Transverse colon (tissue), 4 donors: ENCODE measurements at places on chromosomes 6 and 20. TPM values are rescaled to one million over a fixed set of nuclear protein-coding genes. Genes with fewer than 3 reads are reported as not detected.

SUPT3H gene
- 2.2 TPM for total RNA-seq

RFX6 gene
- total RNA-seq, result not detected

CRISP3 gene
- total RNA-seq, result not detected

TPX2 gene
- total RNA-seq, result 3.2 TPM

GRCh38 chr6:75524322-75524972 is 30.8 kb upstream of the FILIP1 start:
- H3K4me3 ChIP-seq, result no peak overlapping the region
- no peak overlapping the region for H3K27ac ChIP-seq
- H3K4me1 ChIP-seq, result no peaks in the 10 kb centered on the region
- no peaks in the 10 kb centered on the region for H3K36me3 ChIP-seq

DNA sequence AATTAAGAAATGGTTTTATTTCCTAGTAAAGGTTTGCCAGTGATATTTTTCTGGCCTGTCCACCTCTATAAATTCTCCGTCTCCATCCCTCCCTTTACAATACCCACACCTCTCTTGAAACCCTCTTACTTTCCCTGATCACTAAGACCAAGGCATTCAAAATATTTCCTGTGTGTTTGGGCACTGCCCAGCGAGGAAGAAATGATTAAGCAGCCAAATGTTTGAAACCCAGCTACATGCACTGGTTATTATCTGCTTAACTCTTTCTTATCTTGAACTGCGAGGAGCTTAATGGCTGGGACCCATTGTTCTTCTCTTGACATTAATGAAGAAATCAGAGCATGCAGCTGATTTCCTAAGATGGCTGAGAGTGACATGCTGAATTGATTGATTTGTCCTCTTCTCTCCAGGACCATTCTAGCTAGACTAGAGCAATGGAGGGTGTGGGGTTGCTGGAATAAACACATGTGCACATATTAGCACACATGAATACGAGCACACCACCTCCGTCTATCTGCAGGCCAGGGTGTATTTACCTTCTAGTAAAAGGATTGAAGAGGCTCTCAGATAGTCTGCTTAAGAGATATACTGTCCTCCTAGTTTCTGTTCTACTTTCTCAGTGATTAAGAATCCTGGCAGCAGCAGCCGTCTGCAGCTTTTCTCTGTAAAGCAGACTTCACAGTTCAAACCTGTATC is 46.1 kb upstream of the PRDM1 start:
- H3K4me1 ChIP-seq, result no peaks in the 10 kb centered on the region
- H3K36me3 ChIP-seq, result no peaks in the 10 kb centered on the region
- H3K4me3 ChIP-seq, result no peak overlapping the region
- DNase-seq, result no peak
- no peak overlapping the region for H3K27ac ChIP-seq

DNA sequence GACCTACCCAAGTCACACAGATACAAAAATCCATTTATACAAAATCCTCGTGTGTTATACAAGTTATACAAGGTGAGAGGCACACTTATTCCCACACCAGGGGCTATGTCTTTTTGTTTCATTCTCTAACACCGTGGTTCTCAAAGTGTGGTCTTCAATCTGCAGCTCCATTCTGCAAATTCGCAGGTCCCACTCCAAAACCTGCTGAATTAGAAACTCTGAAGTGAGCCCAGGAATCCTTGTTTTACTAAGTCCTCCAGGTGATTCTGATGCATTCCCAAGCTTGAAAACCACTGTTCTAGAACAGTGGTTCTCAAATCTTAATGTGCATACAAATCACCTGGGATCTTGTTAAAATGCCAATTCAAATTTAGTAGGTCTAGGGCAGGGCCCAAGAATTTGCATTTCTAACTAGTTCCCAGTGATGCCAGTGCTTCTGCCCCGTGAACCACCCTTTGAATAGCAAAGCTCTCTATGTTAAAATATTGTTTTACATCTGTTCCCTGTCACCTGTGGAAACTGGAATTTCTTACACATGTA is 35.1 kb downstream of the LRFN2 start:
- no peak overlapping the region for H3K27ac ChIP-seq
- H3K4me3 ChIP-seq, result no peak overlapping the region
- DNase-seq, result no peak
- H3K36me3 ChIP-seq, result no peaks in the 10 kb centered on the region
- H3K27me3 ChIP-seq, result no peaks in the 10 kb centered on the region
- no peaks in the 10 kb centered on the region for H3K4me1 ChIP-seq

- no peak overlapping the region for H3K4me3 ChIP-seq
- no peak for DNase-seq
- no peaks in the 10 kb centered on the region for H3K36me3 ChIP-seq
- H3K27me3 ChIP-seq, result no peaks in the 10 kb centered on the region
- H3K4me1 ChIP-seq, result no peaks in the 10 kb centered on the region
- H3K27ac ChIP-seq, result no peak overlapping the region
These were observed 115.8 kb upstream of the MAP7 start for GRCh38 chr6:136666041-136666440.

DNA sequence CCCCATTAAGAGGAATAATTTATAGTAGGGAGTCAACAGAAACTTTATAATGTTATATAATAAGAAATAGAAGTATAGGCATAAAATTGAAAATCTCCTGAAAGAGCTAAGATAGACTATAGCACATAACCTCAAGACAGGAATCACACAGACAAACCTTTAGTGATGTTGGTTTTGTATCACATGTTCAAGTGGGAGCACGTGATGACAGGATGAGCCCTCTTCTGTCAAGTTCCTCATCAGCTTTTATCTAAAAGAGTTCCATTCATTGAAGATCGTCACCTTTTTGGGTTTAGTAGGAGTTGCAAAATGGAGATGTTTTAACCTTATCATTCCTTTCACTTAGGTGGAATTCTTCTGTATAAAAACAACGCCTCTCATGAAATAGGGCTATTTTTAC is 127.0 kb downstream of the MCHR2 start:
- peaks cover 26% of the 10 kb centered on the region for H3K27me3 ChIP-seq
- no peak for DNase-seq
- no peaks in the 10 kb centered on the region for H3K4me1 ChIP-seq
- H3K36me3 ChIP-seq, result no peaks in the 10 kb centered on the region
- H3K27ac ChIP-seq, result no peak overlapping the region

DNA sequence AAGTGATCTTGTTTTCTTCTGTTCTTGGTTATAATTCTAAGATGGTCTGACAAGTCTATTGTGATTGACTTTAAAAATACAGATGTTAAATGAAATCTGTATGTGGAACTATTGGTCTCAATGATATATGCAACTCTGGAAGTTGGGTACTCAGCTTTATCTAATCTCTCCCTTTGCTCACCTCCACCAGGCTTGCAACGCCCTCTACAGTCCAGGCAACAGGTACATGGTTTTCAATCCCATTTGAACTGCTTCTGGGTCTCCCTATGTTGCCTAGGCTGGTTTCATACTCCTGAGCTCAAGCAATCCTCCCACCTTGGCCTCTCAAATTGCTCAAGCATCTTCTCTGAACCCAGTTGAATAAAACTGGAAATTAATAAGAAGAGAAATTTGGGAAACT is 25.6 kb upstream of the HLA-DQB1 start:
- no peaks in the 10 kb centered on the region for H3K36me3 ChIP-seq
- H3K27me3 ChIP-seq, result peaks cover 38% of the 10 kb centered on the region
- H3K4me1 ChIP-seq, result no peaks in the 10 kb centered on the region
- H3K27ac ChIP-seq, result no peak overlapping the region
- no peak overlapping the region for H3K4me3 ChIP-seq

GRCh38 chr6:44237813-44238433 is 9.0 kb upstream of the HSP90AB1 start:
- no peaks in the 10 kb centered on the region for H3K36me3 ChIP-seq
- DNase-seq, result peak; percentile 85
- H3K4me3 ChIP-seq, result peak overlapping the region; percentile 36
- H3K27ac ChIP-seq, result peak overlapping the region; percentile 94

DNA sequence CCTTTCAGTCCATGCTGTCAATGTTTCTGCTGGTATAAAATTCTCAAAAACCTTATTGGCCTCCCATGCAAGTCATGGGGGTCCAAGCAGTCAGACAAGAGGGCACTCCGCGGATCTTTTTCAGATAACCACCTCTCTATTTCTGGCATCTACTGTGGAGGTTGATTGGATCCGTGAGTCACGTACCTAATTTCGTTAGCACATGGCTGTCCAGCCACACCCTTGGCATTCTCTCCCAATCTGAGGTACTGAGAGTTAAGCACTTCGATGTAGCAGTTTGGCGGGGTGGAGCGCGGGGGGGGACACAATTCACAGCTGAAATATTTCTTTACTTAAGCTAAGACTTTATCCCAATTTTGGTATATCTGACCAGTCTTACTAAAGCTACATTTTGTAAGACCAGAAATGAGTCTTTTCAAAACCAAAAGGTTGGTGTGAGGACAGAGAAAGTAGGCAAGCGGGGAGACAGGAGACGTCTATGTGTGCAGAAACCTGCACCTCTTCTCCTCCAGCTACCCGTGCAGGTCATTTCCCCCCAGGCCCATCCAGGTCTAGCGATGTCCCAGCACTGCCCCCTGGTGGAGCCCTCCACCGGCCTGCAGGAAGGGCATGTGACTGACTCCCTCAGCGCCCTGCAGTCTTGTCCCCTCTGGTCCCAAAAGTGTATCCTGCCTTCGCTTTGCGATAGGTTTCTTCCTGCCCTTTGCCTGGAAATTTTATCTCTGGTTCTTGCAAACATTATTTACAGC is 113.1 kb downstream of the ADAT2 start:
- H3K27me3 ChIP-seq, result no peaks in the 10 kb centered on the region
- no peak overlapping the region for H3K27ac ChIP-seq
- H3K36me3 ChIP-seq, result peaks cover 3% of the 10 kb centered on the region
- no peaks in the 10 kb centered on the region for H3K4me1 ChIP-seq

- no peak overlapping the region for H3K4me3 ChIP-seq
- H3K27me3 ChIP-seq, result no peaks in the 10 kb centered on the region
- H3K4me1 ChIP-seq, result no peaks in the 10 kb centered on the region
- H3K36me3 ChIP-seq, result no peaks in the 10 kb centered on the region
These were observed 32.5 kb downstream of the KIAA0319 start for GRCh38 chr6:24613361-24614042.

DNA sequence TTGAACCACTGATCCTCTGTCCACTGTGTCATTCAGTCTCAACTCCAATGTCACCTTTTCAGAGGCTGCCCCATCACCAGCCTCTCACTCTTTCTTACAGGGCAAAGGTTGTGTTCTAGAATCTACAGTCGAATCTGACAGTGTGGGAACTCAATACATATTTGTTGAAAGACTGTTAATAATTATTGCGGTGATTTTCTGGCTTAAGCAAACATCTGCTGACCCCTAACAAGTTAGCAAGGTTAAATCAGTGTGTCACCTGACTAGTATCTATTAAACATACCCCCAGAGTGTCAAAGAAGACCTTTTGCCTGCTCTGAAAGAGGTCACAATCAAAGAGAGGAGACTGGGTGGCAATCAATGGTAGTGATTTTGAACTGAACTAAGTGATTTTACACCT is 41.9 kb downstream of the ELOVL2 start:
- no peaks in the 10 kb centered on the region for H3K4me1 ChIP-seq
- H3K36me3 ChIP-seq, result no peaks in the 10 kb centered on the region
- no peak overlapping the region for H3K4me3 ChIP-seq
- no peak overlapping the region for H3K27ac ChIP-seq
- H3K27me3 ChIP-seq, result no peaks in the 10 kb centered on the region

GRCh38 chr6:24882295-24882694 is 53.5 kb downstream of the RIPOR2 start:
- H3K27me3 ChIP-seq, result no peaks in the 10 kb centered on the region
- H3K36me3 ChIP-seq, result no peaks in the 10 kb centered on the region
- no peak for DNase-seq
- H3K4me1 ChIP-seq, result no peaks in the 10 kb centered on the region

DNA sequence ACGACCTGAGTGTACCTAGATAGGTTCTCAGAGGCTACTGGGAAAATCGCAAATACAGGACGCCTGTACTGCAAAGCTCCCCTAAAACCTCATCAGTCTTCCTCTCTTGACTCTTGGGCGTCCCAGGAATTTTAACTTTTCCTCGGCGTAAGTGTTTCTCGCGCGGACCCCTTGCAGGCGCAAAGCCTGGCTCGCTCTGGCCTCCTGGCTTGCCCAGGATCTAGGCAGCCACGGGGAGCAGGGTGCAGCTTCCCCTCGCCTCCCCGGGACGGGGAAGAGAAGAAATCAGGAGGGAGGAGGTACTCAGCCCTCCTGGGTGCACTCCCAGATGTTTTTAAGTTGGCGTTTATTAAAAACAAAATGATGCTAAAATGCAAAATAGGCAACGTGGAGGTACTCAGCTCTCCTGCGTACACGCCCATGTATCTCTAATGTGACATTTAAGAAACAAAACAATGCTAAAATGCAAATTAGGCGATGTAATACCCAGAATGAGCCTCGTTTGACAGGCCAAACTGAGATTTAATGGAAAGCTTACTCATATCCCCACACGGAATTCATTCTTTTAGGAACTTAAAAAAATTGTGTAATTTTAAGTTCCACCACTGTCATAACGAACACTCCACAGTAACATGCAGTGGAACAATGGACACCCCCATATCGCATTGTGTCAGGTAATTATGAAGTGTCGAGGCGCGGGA is 1.6 kb upstream of the SOBP start:
- peak overlapping the region; percentile 63 for H3K4me3 ChIP-seq
- H3K27ac ChIP-seq, result peak overlapping the region; percentile 81
- DNase-seq, result no peak
- H3K4me1 ChIP-seq, result peaks cover 26% of the 10 kb centered on the region
- H3K27me3 ChIP-seq, result peaks cover 91% of the 10 kb centered on the region

DNA sequence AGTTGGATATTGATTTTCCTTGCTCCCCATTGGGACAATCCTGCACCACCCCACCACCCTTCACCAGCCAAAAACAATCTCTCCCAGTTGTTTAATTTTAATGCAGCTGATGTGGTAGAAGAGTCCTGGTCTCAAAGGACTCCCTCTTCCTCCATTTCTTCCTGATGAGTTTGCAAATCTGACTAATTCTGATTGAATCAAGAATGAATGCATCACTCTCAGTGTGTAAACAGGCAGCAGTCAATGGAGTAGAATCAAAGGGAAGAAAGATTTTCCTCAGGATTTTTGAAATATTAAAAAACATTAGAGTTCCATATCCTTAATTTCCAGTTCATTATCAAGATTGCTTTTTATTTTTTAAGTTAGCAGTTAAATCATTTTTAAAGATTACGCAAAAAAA is 54.0 kb downstream of the PLG start:
- DNase-seq, result no peak
- H3K4me1 ChIP-seq, result no peaks in the 10 kb centered on the region
- H3K4me3 ChIP-seq, result no peak overlapping the region
- H3K27me3 ChIP-seq, result no peaks in the 10 kb centered on the region
- no peak overlapping the region for H3K27ac ChIP-seq
- H3K36me3 ChIP-seq, result no peaks in the 10 kb centered on the region

- no peaks in the 10 kb centered on the region for H3K27me3 ChIP-seq
- H3K27ac ChIP-seq, result no peak overlapping the region
- no peaks in the 10 kb centered on the region for H3K4me1 ChIP-seq
- H3K4me3 ChIP-seq, result no peak overlapping the region
These were observed 156.6 kb downstream of the NFATC2 start for GRCh38 chr20:51385646-51386530.
